B cell (primary cell): ENCODE measurements at places on chromosomes 13 and 19. TPM values are rescaled to one million over a fixed set of nuclear protein-coding genes. Genes with fewer than 3 reads are reported as not detected.

Gene UBE2L5
- polyA plus RNA-seq = 0.16 TPM in 2 replicates

Gene ZSCAN1
- polyA plus RNA-seq = 0.13 TPM in 1 of 2 replicates, not detected in the other

Gene CALR3
- not detected in 2 replicates for polyA plus RNA-seq

Gene OR1M1
- polyA plus RNA-seq = not detected in 2 replicates
